ENCODE measurements at places on chromosomes 12 and 14.
A peak's percentile ranks its signal among the peaks of the same experiment; 100 is the strongest.

GRCh38 chr14:89007906-89008305 is 183.5 kb downstream of the TTC8 start:
- DNase-seq = no peak

- no peak for DNase-seq
Observed at GRCh38 chr14:71538288-71538687, 393.9 kb upstream of the RGS6 start.

- peak; percentile 22 for DNase-seq
Observed at GRCh38 chr12:15772405-15773018, 16.7 kb downstream of the EPS8 start.

DNA sequence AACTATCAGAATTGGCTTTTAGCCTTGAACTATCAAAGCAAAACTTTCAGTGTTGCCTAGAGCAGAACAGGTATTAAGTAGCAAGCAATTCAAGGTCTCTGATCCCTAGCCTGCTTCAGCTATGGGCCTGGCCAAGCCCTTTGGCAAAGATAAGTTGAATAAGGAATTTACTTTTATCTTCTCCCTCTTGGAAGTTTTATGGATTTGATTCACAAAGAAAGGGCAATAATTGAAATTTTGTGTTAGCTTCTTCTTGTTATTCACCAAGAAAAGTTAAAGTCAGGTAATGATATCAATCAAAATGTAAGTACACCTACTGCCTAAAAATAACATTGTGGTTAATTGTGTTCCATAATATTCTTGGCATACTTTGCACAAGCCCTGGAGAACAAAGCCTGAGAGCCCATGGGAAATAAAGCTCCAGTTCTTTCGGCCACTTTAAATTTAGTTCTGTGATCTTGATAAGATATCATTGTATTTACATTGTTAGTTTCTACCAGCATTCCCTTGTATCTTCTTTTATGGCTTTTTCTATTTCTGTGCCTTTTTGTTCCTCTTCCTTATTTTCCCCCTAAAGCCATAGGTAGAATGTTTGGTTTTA is 158.0 kb downstream of the RAD51B start:
- no peak for DNase-seq

DNA sequence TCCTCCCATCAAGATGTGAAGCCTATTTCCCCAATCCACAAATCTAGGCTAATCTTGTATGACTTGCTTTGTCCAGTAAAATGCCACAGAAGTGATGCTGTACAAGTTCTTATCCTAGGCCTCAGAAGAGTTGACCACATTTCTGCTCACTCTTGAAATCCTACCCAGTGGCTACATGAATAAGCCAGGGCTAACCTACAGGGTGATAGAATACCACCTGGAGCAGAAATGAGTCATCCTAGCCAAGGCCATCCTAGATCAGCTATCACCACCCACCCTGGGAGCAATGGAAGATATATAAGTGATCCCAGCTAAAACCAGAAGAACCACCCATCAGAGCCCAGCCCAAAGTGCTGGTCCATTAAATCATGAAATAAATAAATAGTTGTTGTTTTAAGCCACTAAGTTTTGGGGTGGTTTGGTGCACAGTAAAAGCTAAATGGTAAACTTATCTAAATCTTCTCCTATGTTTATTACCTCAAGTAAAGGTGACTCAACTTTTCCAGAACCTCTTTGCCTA is 105.1 kb downstream of the RPS29 start:
- DNase-seq = no peak

DNA sequence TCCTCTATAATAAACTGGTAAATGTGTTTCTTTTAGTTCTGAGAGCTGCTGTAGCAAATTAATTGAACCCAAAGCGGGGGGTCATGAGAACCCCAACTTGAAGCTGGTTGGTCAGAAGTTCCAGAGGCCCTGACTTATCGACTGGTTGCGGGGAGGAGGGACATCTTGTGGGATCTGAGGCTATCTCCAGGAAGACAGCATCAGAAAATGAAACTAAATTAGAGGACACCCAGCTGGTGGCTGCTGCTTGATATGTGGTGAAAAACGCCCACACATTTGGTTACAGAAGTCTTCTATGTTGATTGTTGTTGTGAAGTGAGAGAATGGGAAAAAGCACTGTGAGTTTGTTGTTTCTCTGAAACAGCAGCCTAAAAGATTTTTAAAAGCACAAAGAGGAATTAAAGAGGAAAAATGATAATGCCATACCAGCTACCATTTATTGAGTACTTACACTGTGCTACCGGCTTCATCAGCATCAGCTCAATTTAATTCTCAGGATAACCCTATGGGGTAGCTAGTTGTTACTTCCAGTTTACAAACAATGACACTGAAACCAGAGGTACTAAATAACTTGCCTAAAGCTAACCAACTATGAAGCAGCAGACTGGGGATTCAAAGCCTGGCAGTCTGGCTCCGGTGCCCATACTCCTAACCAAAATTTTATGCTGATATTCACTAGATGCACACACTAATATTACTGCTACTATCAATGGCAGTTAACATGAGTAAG is 24.3 kb downstream of the DDX24 start:
- DNase-seq = no peak

All from CD4-positive, alpha-beta T cell treated with Interferon alpha-2 for 1 hour (primary cell).